ENCODE measurements at places on chromosomes 4 and X.
A peak's percentile ranks its signal among the peaks of the same experiment; 100 is the strongest.

DNA sequence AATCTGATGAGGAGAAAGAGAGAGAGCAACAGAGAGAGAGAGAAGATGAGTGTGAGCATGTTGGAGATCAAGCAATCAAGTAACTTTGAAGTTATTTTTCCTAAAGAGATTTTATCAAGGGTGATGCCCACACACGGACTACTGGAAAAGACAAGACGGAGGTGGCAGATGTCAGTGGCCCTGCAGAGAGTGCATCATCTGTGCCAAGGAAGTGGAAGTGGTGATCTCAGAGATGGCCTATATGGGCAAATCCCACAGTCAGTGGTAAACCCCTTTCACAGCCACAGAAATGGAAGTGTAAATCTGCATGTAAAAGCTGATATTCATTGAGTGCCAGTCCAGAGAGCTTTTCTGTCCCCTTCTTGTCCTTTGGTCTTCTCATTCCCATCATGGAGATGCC is 577.2 kb upstream of the AADAT start:
- DNase-seq, result no peak

- DNase-seq, result no peak
These were observed 308.8 kb downstream of the TEX13C start for GRCh38 chrX:125628435-125628834.

- DNase-seq, result no peak
These were observed 4.5 kb upstream of the HSD17B13 start for GRCh38 chr4:87327136-87327535.

GRCh38 chr4:111535792-111536191 is 609.5 kb upstream of the FAM241A start:
- DNase-seq, result no peak

GRCh38 chr4:167111622-167112021 is 122.7 kb downstream of the SPOCK3 start:
- DNase-seq, result no peak

GRCh38 chr4:90816754-90817153 is 689.6 kb downstream of the CCSER1 start:
- no peak for DNase-seq

DNA sequence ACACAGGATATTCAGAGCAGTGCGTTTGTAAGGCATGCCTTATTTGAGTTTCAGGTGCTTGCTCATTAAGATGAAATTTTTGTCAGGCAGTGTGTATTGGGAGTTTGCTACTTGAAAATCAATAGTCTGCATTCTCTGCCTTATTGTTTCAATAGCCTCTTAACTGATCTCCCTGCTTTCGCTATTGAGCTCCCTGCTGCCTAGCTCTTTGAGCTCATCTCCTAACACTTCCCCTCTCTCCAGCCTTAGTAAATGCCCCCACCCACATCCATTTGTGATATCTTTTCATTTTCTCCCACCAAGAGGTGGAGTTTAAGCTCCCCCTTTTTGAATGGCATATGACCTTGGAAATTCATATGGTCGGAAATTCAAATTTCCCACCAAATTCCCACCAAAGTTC is 256.6 kb downstream of the IL1RAPL1 start:
- DNase-seq, result no peak

- no peak for DNase-seq
These were observed 339.3 kb downstream of the NKX6-1 start for GRCh38 chr4:84159762-84160161.

- DNase-seq, result no peak
These were observed 194.2 kb downstream of the NWD2 start for GRCh38 chr4:37438564-37439279.

DNA sequence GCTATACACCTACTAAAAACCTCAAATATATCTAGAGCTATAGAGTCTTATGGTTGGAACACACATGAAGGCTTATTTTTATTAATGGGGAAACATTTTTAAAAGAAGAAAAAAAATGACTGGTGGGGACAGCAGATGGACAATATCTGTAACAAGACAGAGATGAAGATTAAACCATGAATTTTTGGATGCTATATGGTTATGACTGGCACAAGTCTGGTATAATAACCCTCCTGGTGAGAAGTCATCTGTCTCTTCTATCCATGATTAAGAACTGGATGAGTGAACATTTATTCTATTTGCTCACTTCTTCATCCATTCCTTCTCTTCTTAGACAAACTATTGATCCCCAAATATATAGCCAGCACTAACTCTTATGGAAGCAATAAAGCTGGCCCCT is 104.4 kb downstream of the EFHC2 start:
- no peak for DNase-seq

DNA sequence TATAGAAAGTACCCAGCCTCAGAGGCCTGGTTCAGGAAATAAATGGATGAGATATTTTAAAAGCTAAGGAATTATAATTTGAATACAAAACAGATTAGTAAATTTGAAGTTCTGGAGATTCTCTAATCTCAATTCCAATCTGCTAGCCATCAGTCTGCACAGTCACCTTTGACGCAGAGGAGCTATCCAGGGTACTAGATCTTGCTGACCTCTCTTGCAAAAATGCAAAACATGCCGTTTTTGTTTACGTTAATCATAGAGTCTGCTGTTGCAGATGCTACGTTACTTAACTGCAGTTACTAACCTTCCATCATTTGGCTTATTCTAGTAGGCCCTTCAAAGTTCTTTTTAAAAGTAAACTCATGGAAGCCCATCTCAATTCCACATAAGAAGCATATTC is 10.4 kb downstream of the CCSER1 start:
- DNase-seq, result no peak

DNA sequence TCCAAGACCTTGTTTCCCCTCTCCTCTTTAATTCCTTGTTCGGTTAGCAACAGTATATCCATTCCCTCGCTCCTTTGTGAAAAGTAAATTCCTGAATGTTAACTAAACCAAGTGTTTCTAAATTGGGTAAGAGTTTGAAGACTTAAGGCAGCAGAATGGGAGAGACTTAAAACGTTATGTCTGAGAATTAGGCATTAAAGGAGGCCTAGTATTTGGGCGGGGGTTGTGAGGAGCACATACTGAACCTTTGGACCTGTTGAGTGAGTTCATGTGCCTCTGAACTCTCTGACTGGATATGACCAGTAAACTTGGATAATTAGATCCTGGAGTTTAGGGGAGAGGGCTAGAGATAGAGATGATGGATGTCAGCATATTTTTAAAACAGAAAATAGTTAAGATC is 1.2 kb downstream of the MSMO1 start:
- DNase-seq, result no peak

DNA sequence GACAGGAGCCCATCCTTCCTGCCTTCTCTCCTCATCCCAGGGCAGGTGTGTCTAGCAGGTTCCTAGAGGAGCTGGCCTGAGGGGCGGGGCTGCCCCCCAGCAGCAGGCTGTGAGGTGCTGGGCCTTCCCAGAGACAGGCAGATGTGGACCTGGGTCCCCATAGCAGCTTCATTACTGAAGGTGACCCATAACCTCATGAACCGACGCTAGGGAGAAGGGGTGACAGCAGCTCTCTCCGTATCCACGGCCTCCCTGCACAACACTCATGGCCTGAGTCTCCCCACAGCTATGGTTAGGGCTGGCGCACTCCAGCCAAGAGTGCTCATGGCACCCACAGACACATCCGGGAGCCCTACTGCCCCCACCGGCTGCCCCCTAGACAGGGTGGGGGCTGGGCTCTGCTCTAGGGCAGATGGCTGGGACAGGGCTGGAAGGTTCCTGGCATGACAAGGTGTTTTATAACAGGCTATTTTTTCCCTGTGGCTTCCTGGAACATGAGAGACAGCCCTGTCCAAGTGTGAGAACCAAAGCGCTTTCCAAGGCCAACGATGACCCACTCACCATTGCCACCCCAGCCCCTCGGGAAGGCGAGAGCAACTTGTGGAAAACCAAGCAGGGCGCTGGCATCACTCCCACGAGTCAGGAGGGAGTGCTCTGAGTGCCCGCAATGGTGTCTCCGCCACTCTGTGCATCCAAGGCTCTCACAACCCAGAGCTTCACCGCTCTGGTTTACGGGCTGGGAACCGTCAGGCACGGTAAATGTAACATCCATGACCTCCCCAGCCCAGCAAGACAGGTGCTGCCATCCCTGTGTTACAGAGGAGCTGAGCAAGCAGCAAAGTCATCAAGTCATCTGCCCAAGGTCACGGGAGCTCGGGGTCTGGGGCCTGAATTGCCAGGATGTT is 59.8 kb downstream of the ACOX3 start:
- no peak for DNase-seq

DNA sequence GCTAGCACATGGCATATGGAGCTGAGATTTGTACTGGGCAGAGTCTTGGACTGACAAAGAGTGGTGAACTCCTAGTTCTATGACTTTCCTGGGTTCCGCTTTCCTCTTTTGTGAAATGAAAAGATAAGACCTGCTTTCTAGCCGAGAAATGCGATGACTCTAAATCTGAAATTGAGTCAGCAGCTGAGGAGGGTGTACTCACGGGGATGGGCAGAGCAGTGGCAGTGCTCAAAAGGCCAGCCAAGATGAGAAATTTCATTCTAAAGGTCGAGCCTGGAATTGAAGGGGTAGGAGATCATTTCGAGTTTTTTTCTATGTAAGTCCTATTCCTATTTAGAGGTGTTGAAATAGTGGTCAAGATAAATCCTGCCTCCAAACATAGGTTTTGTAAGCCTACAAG is 47.0 kb downstream of the NUDT9 start:
- no peak for DNase-seq

- DNase-seq, result peak; percentile 34
These were observed at the start of gene FLNA for GRCh38 chrX:154374313-154375155. Gene FLNA, minus strand, starts transcription at chrX:154374634. Its CDS starts 3,389 bp downstream, at chrX:154371245.

DNA sequence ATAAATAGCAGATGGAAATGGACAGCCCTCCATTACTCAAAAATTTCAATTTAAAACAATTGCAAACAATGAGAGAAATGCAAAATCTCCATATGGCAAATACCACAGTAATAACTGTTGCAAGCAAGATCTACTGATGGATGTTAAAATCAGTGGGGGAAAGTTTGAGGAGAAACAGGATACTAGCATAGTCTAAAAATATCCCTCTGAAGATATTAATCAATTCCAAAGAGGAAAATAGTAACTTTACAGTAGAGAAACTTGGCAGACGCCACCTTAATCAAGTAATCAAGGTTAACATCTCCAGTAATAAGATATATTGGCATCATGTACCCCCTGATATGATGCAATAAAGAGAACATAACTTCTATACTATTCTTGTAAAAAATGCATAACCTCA is 344.8 kb downstream of the ZNF674 start:
- DNase-seq, result no peak

- no peak for DNase-seq
These were observed 187.7 kb upstream of the HCCS start for GRCh38 chrX:10923466-10923865.

DNA sequence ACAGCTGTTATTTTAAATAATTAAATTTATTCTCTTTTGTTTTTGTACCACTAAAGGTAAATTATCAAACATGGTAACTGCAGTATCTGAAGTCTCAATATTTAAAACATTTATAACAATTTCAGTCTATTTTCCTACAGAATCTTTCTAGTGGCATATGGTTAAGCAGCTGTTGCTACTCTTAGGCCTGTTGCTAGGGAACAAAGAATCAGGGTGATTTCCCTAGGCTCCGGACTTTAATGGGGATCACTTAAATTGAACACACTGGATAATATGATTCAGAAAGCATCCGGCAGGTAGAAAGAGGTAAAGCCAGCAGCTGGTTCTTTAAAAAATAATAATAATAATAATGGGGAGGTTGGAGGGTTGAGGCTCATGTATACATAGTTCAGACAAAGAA is 17.6 kb downstream of the FBXO8 start:
- DNase-seq, result no peak
